H4 (cell line): ENCODE measurements at places on chromosomes 7 and 10.

GRCh38 chr10:87661861-87662785, 2.4 kb downstream of the PAPSS2 start:
- no peak for DNase-seq

GRCh38 chr7:142496545-142496991, 238.7 kb upstream of the PRSS58 start:
- peak; percentile 57 for DNase-seq

- DNase-seq, result no peak
Observed at GRCh38 chr7:149440222-149440621, 20.6 kb downstream of the ZNF777 start.

DNA sequence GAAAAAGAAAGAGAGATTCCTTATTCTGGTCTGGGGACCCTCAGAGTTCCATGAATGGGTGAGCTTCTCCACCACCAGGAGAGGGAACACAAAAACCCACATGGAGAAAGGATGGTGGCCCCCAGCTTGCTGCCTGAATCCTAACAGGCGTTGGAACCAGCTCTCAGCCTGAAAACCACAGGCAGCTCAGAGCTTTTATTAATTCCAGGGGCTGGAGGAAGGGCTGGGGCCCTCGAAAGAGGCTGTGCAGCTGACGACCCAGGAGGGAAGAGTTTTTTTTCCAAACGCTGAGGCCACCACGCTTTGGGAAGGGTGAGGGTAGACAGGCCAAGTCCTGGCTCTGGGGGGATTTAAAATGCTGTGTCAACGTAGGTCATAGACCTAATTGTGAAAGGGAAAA, 10.8 kb upstream of the ELN start:
- no peak for DNase-seq

GRCh38 chr10:113303544-113304146, 249.2 kb upstream of the HABP2 start:
- DNase-seq, result no peak

- DNase-seq, result no peak
Observed at GRCh38 chr10:12984165-12984747, 17.3 kb downstream of the CCDC3 start.

DNA sequence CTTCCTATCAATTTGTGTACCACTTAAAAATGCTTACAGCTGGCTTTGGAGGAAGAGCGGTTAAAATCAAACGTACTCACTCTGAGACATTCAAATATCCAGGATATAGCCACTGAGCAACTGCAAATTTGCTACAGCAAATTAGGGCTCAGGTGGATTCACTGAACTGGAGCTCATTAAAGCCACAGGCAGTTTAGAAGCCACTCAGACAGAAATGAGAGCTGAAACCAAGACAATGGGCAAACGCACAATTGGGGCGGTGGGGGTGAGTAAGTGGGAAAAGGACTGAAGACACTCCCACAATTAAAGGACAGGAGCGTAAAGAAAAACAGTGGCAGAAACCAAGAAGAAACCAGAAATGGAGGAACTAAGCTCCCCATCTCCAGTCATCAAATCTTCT, 20.5 kb downstream of the MPP7 start:
- DNase-seq, result no peak

DNA sequence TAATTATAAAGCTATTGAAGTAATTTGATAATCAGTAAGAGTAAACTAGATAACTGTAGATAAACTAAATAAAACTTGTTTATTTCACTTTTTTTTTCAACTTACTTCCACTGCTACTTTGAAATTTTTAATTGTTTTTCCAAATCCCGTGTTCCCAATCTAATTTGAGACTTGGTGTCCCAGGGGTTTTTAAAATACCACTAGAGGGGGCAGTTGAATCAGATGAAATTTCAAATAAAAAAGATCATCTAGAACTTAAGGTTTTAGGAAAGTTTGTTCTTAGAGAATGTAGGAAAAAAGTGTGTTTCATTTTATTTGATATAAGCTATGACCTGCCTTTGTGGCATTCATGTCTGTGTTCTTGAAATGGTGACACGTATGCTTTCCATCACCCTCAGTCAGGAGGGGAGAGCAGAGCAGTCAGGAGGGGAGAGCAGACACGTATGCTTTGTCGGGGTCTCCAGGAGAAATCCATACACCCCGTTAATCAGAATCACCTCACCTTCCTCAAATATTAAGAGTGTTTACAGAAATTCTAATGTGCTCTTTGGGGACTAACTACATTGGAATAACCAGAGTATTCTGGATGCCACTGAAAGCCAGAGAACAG, 49.9 kb downstream of the C10orf67 start:
- DNase-seq, result no peak

DNA sequence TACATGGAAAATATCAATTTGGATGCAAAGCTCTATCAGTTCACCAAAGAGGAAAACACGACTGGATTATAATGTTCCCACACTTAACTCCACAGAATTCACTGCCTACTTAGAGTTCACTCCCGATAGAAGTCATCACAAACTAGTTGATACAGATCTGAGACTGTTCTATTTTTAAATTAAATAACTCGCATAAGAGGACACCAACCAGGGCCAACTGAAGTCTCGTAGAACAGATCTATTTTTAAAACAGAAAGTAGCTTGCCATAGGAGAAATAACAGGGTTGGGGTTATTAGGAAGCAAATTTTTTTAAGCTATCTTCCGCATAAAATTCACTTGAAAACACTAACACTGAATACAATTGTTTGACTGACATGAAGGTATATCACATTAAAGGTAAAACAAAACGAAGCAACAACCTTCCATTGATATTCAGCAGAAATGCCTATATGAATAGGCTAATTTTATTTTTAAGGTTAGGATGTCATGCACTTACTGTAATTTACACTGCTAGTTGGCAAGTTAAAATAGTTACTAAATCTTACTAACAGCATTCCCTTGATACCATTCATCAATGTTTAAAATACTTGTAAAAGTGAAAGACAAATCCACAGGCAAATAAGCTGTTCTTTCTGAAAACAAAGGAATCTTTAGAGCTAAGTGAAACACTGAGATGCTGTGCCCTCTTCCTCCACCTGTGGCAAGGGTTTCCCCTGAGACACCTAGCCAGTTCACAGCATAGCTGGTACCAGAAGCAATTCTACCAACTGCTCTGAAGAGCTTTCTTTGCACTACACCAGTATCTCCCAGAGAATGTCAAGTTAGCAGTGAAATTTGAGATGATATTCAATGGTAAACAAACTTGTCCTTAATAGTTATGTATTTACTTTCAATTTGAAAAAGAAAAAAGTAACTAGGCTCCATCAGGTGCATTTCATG, 186.7 kb upstream of the ANK3 start:
- no peak for DNase-seq

GRCh38 chr7:50306494-50307367, 2.2 kb downstream of the IKZF1 start:
- no peak for DNase-seq

- peak; percentile 89 for DNase-seq
Observed at GRCh38 chr7:38316733-38317360, 43.4 kb upstream of the TARP start.
